ENCODE measurements at places on chromosomes 5 and 9. TPM values are rescaled to one million over a fixed set of nuclear protein-coding genes. Genes with fewer than 3 reads are reported as not detected.

DNA sequence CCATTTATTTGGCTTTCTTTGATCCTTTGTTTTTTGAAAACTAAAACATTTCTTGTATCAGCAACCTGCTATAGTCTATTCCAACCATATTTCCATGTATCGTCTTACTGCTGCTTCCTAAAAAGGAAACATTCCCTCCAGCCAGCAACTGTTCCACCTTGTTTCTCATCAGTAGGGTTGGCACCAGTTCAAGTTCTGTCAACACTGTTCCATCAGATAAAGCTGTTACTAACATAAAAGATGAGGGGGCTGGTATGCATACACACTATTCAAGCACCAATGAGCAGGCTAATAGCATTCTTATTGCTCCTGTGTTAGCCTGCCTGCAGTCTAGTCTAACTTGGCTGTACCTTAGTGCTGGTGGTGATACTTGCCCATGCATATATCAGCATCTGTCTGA, 178.3 kb downstream of the CWC27 start:
- no peak for DNase-seq

DNA sequence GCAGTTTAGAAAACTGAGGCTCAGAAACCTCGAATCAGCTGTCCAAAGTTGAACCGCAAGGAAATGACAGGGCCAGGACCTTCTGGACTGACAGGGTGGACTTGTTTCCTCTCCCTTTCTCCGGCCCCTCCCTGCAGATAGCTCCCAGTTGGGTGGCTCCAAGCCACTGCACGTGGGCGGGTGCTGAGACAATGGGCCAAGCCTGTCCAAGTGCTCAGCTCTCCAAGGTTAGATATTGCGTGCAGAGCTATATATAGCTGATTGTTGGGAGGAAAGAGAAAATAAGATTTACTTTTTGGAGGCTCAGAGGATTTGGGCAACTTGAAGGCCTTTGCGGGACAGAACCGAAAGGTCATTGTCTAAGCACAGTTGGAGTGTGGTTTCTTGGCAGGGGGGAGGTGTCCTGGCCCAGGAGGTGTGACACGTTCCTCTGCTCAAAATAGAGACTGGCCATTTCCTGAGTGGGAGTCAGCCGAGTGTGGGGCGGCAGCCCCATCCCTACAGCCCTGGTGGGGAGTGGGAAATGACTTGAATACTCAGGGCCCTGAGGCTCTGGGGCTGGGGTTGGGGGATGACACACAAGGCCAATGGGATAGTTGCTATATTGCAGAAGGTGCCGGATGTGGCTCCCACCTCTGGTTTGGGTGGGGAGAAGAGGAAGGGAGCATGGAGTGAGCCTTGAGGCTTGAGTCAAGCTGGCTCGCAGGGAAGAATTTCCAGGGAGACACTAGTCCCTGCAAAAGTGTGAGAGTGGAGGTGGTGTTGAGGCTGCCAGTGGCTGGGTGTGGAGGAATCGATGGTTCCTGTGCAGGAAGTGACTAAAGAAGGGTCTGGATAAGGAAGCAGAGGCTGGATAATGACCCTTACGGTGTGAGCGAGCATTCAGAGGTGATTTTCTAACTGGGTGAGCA, 44.4 kb upstream of the SMAD5 start:
- peak; percentile 86 for DNase-seq

GRCh38 chr5:171953860-171954701, 52.4 kb downstream of the FBXW11 start:
- no peak for DNase-seq

GRCh38 chr5:61604076-61605025, 272.3 kb downstream of the ZSWIM6 start:
- no peak for DNase-seq

DNA sequence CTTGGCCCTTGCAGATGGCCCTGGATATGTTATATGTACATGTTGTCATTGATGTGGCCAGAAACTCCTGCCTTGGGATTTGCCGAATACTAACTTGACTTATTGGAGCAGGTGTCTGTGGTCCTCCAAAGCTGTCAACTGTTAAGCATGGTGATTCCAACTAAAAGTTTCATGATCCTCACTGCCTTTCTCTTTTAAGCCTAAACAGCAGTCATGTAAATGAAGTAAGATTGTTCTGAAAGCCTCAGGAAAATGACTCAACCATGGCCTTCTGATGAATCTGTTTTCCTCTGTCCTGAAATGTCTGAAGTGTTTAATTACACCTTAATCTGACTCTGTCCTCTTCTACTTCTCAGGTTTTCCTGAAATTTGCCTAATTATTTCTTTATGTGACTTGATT, 245.0 kb downstream of the FAM114A2 start:
- DNase-seq, result no peak

DNA sequence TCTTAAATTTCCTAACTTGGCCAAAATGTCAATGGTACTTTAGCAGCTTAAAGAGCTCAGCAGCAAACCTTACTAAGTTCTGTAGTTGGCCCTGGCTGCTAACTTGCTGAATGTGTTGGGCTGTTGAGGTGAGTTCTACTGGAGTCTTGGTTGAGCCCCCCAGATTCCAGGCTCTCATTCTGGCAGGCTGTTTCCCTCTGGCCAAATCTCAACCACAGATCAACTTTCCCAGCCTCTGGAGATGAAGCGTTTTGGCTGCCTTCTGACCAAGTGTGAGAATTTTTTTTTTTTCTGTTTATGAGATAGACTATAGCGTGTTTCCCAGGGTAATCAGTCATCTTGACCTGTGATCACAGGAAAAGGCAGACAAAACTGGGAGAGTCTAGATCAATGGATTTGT, 343.7 kb downstream of the EBF1 start:
- no peak for DNase-seq

- no peak for DNase-seq
Measured at GRCh38 chr9:87371795-87372355, 125.8 kb upstream of the DAPK1 start.

DNA sequence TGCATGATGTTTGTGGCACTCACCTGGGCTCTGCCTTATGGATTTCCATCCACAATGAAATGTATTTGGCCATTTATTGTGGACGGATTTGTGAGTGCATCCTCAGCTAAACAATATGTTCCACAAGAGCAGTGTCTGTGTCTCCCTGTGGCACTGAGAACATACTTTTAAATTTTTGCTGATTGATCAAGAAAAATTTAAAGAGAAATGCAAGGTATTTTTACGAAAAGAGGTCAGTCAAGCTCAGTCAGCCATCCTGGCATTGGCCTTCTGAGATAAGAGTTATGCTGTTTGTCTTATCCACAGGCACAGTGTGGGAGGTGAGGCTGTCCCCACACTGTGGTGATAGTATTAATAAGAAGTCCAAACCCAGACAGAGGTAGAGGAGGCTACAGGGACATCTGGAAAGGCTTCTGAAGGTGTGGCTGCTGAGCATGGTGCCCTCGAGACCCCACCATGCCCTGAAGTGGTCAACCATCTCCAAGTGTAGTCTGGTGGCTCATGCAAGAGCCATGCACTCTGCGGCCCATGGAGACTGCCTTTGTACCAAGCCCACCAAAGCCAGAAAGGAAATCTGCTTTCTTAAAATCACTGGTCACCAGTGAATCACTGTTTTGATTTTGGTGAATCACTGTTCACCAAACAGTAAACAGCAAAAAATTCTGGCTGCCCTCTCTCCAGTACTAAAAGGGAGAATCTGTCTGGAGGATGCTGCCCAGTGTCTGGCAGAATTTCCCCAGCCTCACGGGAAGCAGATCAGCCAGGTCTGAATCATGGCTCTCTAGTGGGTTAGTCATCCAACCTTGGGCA, 28.8 kb downstream of the SPOCK1 start:
- DNase-seq, result no peak

GRCh38 chr5:134371834-134372340, 518 bp downstream of the UBE2B start:
- peak; percentile 60 for DNase-seq

GRCh38 chr5:180104168-180104530, 32.6 kb upstream of the RNF130 start:
- DNase-seq, result no peak

DNA sequence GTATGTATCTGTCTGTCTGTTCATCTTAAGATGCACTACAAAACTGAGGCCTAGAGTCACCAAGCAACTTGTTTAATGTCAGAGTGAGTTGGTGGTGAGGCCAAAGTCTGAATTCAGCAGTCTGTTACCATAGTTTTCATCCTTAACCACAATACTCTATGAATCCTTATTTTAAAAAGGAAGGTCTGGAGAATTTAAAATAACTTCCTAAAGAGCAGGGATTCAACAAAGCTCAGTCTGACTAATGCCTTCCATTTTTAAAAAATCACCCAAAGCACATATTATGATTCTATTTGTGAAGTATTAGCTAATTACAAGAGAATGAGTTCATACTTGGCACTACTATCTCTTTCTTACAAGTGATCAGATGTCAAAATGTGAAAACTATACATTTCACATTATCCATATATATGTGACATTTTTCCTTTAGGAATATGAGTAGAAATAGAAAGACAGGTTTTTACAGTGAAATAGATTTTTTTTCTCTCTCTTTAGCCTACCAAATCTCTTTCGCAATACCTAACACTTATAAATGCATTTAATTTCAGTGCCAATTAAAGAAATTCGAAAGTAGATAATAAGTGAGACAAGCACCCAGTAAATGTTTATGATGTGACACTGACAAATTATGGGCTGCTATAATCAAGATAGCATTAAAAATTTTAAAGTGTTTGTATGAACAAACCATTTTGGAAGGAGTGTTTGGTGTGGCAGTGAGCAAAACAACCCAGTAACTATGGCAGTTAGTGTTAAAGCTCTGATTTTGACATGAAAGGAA, 102.3 kb upstream of the CDKN2B start:
- no peak for DNase-seq

- no peak for DNase-seq
Measured at GRCh38 chr9:90189306-90189705, 453.3 kb downstream of the DIRAS2 start.

- no peak for DNase-seq
Measured at GRCh38 chr5:8756498-8757084, 789.3 kb downstream of the SEMA5A start.

DNA sequence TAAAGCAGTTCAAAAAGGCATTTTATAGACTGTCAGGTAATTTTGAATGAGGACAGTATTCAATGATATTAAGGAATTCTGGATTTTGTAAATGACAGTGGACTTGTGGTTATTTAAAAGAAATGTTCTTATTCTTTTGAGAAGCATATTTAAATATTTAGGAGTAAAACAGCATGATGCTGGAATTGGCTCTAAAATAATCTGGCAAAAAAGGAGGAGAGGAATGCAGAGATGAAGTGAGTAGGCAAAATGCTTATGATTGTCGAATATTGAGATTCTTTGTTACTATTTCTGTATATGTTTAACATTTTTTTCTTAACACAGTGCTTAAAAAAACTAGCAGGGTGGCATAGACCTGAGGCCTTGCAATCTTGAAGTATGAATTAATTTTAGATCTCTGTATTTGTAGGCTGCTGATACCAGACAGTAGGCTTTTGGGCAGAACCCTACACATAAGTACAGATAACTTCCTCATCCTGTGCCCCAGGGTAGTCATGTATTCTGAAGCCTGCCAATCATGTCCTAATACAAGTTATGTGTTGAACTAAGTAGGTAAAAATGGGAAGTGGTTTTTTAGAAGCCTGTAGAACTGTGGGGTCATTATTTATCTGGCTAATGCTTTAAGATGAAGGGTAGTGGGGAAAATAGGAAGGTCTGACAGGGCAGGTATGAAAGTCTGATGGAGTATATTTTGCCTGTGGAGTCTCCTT, 9.4 kb downstream of the CD180 start:
- DNase-seq, result no peak

DNA sequence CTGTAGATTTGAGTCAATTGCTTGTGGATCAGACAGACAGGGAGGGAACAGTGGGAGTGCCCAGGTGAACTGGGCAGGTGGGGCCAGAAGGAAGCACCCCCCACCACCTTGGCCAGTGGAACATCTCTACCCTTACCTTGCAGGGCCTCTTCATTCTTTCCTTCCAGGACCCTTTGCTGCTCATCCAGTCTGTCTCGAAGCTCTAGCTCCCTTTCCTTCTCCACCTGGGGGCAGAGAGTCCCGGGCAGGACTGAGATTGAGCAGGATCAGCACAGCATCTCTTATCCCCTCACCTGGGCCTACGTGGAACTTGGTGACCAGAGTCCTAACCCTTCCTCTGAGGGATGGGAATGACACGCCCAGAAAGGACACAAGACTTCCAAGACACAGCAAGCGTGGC, 25.0 kb downstream of the CCDC69 start:
- DNase-seq, result no peak

DNA sequence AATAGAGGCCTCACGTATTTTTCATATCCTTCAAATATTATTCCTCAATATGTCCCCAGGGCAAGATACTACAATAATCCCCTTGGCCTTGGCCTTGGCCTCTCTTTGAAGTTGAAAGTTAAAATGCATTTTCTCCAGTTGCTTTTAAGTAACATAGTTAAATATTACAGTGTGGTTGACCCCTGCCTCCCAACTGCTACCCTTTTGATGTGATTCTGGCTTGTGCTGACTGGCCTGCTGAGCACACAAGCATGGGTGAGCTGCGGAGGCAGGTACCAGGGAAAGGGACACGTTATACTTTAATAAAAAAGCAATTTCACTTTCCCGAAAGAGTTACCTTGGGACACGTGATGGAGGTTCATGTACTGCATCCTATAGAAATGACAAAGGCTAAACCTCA, 17.9 kb upstream of the TMEM252 start:
- DNase-seq, result no peak

GRCh38 chr5:57117596-57117995, 56.3 kb upstream of the GPBP1 start:
- DNase-seq, result no peak

GRCh38 chr5:60597572-60598320, 102.2 kb downstream of the DEPDC1B start:
- DNase-seq, result no peak

DNA sequence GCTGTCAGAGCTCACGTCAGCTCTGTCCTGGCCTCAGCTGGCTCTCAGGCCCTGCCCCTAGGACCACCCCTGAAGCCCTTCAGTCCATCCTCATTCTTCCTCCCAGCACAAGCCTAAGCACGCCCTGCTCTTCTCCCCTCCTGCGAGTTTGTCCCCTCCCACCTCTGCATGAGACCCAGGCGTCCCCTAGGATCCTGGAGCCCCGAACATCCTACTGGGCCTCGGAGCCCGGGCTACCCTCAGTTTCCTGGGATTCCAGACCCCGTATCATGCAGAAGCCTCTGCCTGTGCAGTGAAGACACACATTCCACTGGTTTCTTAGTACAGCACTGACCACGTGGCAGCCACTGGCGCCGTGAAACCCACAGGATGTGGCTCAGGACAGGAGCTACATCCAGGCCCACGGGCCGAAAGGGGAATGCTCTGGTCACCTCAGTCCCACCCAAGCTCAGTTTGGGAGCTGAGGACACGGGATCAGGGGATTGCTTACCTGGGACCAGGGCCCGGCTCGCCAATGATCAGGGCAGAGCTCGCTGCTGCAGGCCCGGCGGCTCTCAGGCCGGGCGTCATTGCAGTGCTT, 64.2 kb downstream of the ZNF354C start:
- no peak for DNase-seq

Gene NEUROG1
- not detected for total RNA-seq

Gene PKN3
- total RNA-seq, result 6.3 TPM

Gene ADGRD2
- total RNA-seq, result not detected

Gene C1QTNF3
- 0.49 TPM for total RNA-seq

Gene PAX5
- not detected for total RNA-seq

Gene ORM2
- total RNA-seq, result not detected

Gene CDC23
- total RNA-seq, result 20.2 TPM

Gene PTGR1
- 50.2 TPM for total RNA-seq

All from left ventricle myocardium inferior (tissue), 1 donor.